ENCODE measurements at places on chromosomes 7 and 10.

DNA sequence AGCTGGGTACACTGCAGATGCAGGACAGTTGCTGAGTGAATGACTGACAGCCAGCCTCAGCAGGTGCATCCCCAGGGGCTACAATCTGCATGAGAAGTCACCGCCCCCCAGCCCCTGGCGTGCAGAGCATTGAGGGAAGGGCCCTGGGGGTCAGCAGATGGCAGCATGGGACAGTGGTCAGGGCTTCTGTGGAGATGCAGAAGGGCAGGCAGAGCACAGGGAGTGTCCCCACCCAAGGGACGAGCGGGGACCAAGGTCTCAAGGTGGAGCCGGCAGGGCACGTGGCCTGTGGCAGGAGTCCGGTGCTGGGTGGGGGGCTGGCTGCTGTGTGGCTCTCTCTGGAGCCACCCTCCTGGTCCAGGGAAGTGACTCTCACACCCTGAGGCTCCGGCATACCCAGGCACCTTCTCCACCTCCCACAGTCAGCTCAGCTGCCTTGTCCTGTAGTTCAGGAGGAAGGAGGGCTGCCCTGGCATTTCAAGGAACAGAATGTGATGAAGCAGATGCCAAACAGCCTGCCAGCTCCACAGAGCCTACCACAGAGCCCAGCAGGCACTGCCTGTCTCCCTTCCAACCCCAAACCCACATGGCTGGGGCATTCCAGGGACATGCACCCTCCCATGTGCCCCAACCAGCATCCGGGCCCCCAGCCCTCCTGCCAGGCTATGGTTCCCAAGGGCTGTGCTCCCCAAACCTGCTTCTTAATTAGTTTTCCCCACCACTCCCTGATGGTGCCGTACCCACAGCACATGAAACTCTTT is 114.5 kb downstream of the TMEM130 start:
- peak; percentile 23 for DNase-seq

DNA sequence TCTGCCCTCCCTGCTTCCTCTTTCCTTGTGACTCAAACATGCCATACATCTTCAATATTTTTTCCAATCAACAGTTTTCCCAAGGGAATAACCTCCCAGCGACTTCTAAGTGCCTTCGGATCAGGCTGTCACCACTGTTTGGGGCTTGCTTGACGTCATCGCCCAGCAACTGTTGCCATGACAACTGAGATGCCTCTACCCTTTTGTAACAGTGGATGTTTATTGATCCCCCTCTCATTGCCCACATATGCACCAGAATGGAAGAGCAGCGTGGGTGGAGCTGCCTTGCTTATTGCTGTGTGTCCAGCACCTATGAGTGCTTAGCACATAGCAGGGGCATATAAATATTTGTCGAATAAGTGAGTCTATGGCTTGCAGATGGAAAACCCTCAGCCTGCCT is 14.4 kb downstream of the FFAR4 start:
- no peak for DNase-seq

- DNase-seq: no peak
Measured at GRCh38 chr7:85469446-85470010, 282.7 kb upstream of the SEMA3D start.

GRCh38 chr10:9656386-9656785 is 1361.3 kb upstream of the CELF2 start:
- DNase-seq: no peak

GRCh38 chr10:43192884-43193283 is 54.6 kb downstream of the CSGALNACT2 start:
- DNase-seq: no peak

DNA sequence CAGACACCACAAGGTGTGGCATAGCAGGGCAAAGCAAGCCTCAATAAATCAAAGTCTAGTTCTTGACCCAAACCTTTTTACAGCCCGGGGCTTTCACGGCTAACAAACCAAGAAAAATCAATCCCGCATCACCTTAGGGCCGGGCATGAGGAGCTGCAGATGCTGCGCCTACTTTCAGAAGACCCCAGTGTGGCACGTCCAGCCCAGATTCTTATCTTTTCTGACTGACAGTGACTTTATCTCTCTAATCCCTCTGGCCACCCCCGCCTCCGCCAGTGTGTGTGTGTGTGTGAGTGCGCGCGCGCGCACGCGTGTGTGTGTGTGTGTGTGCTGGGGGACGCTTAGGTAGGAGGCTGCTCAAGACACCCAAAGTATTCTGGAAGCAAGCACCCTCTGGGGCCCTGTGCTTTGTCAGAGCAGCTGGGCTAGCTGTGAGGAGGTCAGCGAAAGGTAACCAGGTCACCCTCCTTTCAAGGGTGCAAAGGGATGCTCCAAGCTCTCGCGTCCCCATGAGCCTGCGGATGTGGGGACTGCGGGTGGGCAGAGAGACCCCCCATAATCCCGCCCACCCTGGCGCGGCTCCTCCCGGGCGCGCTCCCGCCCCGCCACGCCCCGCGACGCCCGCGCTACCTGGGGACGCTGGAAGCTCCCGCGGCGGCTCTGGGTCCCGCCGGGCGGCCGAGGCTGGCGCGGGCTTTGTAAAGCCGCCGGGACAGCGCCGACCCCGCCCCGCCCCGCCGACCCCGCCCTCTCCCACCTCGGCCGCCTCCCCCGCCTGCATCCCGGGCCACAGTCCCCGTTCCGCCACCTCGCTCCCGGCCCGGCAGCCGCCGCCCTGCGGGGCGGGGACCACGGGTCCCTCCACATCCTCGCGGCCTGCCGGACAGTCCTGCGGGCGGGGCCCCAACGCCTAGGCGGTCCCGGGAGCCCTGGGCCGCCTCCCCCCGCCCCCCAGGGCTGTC is 57.1 kb upstream of the RHOBTB1 start:
- DNase-seq: peak; percentile 89

DNA sequence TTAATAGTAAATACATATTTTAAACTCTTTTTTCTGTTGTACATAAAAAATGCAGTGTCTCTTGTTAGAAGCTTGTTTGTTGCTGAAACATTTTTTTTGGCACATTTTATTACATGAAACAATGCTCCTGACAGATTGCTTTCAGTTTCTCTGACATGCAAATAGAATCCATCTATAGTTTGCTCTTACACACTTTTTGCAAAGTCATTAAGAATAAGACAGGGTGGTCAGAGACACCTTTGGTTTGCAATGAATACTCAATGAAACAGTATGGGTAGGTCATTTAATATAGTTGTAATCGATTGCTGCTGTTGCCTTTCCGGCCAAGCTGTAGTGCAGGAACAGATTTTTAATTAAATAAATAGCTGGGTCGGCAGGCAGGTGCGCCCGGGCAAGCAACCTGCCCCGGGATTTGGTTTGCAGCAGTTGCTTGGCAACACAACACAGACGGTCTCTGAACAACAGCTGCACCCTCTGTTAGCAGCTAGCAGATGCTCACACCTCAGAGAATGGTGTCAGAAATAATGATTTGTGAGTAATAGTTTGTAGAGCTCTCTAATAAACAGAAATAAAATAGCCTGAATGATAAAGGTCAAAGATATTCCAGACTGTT is 115.7 kb upstream of the CACNA2D1 start:
- DNase-seq: peak; percentile 92

DNA sequence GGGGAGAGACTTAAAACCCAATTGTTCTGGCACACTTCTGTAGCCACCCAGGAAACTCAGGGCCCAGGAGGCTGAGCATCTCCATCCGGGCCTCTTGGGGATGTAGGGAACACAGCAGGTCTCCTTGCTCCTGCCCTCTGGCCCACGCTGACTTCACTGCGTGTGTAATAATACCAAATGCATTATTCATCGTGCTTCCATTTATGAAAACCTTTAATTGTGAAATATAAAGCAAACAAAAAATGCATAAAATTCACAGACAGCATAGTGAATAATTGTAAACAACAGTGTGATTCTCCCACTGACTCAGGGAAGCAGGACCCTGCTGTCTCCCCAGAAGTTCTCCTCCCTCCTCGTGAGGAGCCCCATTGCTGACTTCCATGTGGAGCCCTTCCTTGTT is 70.3 kb upstream of the SHH start:
- no peak for DNase-seq

GRCh38 chr10:90602862-90603610 is 254.8 kb downstream of the HTR7 start:
- no peak for DNase-seq

DNA sequence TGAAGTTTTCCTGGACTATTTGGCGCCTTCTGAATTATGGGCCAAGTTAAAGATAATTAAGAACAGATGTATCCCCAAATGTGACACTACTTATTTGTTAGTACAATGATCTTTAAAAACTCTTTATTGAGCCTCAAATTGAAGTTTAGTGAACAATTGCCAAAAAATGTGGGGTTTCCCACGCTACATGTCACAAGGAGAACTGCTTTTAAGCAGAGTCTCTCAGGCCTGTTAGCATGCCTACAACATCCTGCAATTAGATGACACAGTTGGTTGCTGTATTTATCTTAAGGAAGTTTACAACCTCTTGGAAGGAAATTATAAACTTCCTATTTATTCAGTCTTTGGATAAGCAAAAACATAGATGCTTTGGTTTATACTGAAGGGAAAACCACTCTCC is 733.0 kb downstream of the TNS3 start:
- no peak for DNase-seq

- DNase-seq: no peak
Measured at GRCh38 chr7:157676456-157677255, 339.9 kb downstream of the DNAJB6 start.

DNA sequence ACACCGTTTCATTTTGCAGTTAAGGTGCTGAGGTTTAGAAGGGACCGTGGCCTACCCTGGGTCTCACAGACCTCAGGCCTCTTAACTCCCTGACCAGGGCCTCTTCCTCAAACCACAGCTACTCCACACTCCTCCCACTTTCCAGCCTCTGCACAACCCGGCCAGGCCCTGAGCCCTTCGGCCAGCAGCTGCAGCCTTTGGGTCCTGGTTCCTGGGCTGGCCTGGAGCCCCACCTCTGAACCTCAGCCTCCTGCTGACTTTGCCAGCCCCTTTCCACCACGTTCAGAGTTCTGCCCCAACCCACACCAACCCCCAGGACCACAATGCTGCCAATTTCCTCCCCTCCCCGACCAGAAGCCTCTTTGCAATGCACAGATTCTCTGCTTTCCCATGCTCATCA is 84.1 kb downstream of the VOPP1 start:
- no peak for DNase-seq

DNA sequence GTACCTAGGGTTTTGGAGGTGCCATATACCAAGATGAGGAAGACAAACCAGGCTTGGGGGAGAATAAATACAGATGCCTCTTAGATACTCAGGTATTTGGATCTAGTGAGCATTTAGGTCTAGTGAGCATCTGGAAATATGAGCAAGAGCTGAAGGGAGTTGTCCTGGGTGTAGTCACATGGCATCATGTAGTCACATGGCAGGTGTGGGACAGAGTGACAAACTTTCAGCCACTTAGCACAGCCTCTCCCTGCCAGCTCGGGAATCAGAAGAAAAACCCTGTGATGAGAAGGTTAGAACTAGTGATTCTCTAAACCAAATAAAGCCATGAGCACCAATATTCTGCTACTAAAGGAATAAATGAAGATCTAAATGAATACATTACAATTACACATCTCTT is 24.3 kb downstream of the RGR start:
- no peak for DNase-seq

- no peak for DNase-seq
Measured at GRCh38 chr7:136058546-136058945, 81.4 kb upstream of the MTPN start.

DNA sequence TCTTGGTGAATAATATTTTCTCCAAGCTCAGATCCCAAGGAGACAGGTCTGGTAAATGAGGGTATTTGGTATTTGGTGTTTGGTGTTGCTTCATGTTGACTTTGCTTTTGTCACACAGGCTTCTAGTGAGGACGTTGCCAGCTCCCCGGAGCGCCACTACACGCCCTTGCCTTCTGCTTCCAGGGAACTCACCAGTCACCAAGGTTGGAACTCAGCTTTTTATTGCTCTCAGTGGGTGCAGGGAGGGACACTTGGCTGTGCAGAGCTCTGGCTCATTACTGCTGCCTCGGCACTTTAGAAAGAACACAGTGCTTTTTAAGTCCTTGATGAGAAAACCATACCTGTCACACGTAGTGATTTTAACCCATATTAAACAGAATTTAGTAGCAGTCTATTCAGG is 892.9 kb downstream of the LRMDA start:
- DNase-seq: no peak
